Stimulated activated CD8-positive, alpha-beta memory T cell treated with anti-CD3 and anti-CD28 coated beads, Interleukin-4, amount 100 ng/mL, for 24 hours (primary cell): ENCODE measurements at places on chromosomes 16 and 17.

DNA sequence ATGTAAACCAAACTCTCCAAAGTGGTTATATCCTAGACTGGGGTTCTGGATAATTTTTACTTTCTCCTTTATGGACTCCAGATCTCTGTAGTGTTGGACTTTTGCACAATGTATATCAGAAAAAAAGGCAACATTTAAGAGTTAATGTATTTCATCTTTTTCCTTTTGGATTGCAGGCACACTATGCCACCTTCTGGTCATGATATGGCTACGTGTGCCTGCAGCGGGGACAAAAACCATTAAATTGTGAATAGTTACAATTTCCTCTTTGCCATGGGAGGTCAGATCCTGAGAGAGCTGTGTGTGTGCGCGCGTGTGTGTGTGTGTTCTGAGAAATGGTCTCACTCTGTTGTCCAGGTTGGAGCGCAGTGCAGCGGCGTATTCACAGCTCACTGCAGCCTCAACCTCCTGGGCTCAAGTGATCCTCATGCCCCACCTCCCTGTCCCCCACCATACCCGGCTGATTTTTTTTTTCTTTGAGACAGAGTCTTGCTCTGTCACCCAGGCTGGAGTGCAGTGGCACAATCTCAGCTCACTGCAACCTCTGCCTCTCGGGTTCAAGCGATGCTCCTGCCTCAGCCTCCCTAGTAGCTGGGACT, 4.3 kb upstream of the SGF29 start:
- no peak for DNase-seq

DNA sequence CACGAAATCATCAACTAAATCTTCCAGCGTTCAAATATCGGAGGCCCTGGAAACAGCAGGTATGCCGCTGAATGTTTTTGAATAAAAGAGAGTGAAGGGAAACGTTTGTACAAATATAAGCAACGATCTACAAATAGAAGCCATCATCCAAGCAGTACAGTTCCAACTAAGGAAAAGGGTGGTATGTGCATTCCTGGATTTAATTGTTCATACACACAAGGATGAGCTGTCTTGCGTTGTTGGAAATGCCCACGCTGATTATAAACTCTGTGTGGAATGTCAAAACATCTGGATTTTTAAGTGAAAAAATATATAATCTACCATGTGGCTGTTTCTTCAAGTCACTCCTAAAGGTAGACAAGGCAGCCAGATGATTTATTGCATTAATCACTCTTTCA, 191.8 kb upstream of the HSBP1 start:
- DNase-seq, result no peak

DNA sequence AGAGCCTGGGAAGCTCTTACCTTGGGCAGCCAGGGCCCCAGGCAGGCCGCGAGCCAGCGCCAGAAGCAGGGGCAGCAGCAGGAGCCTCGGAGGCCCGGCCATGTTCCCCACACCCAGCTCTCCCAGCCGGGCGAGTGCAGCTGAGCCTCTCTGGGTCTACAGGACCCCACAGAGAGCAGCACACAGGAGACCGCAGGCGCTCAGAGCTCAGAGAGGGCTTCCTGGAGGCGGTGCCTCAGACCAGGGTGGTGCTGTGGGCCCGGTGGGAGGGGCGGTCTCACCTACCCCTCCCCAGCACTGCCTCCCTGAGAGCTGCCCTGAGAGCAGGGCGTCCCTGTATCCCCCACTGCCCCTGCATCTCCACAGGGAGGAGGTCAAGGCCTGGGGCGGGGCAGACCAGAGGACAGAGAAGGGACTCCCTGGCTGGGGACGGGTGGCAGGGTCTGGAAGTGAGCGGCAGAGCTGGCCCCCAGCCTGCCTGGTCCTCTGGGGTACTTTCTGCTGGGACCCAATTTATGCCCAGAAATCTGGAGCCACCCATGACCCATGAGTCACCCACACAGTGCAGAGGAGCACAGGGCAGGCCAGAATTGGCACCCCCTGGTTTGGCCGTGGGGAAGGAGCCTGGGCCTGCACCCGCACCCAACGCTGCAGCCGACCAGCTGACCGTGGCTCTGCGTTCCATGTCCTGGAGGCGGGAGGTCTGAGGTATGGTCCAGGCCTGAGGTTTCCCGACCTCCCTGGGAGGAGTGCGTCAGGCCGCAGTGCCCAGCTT, at the start of gene CD7:
Gene CD7 (minus strand): TSS at position 215 of the 775 bp plus-strand sequence. CDS start 113 bp downstream, at position 102.
- DNase-seq, result peak; percentile 64

- no peak for DNase-seq
These were observed 50.2 kb downstream of the ANKFN1 start for GRCh38 chr17:56203430-56203829.

GRCh38 chr17:50829332-50829731, 6.1 kb upstream of the WFIKKN2 start:
- no peak for DNase-seq

- no peak for DNase-seq
These were observed 101.0 kb upstream of the DNAH17 start for GRCh38 chr17:78678222-78678557.
